ENCODE measurements at places on chromosomes 3 and 15. TPM values are rescaled to one million over a fixed set of nuclear protein-coding genes. Genes with fewer than 3 reads are reported as not detected.

Gene SOX14
- not detected for total RNA-seq

Gene DCBLD2
- 127 TPM for total RNA-seq

Gene GOLGA6A
- not detected for total RNA-seq

Gene SLC27A2
- not detected for total RNA-seq

Gene TF
- total RNA-seq = 0.53 TPM

Gene PPP2R3A
- total RNA-seq = 6.7 TPM

Gene ASB14
- under 0.01 TPM for total RNA-seq

Gene TGM4
- not detected for total RNA-seq

Gene ZNF445
- 6.5 TPM for total RNA-seq

Gene SLC22A14
- total RNA-seq = 0.12 TPM

Gene ARPIN
- 15.5 TPM for total RNA-seq

Gene ARGFX
- not detected for total RNA-seq

Gene KNG1
- total RNA-seq = not detected

Gene DMXL2
- 18.9 TPM for total RNA-seq

Gene NTRK3
- total RNA-seq = 0.62 TPM

Gene SLC2A2
- total RNA-seq = not detected

Gene SPATA12
- total RNA-seq = under 0.01 TPM

Gene PHC3
- total RNA-seq = 18.0 TPM

All from aortic smooth muscle cell (primary cell).